ENCODE measurements at places on chromosomes 3 and 15. TPM values are rescaled to one million over a fixed set of nuclear protein-coding genes. Genes with fewer than 3 reads are reported as not detected.

GRCh38 chr15:64157599-64158125, 5.2 kb downstream of the PPIB start:
- H3K27ac ChIP-seq, result no peak overlapping the region
- H3K36me3 ChIP-seq, result peaks cover 59% of the 10 kb centered on the region
- H3K27me3 ChIP-seq, result no peaks in the 10 kb centered on the region
- H3K4me3 ChIP-seq, result no peak overlapping the region
- peaks cover 3% of the 10 kb centered on the region for H3K4me1 ChIP-seq

DNA sequence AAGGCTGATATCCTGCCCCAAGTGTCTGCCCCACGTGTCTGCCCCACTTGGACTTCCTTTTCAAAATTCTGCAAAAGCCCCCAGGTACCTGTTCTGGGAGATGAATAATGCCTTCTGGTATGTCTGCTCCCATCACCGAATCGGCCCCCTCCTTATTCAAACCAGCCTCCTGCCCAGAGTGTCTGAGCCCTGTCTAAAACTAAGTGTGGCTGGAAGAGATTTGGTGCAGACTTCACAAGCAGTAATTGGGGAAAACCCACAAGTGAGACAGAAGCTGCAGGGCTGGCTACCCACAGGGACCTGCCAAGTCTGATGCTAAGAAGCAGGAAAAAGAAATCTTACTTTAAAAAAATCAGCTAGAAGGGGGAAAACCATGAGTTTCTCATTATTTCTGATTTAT, 85.1 kb downstream of the DUT start:
- no peak overlapping the region for H3K4me3 ChIP-seq
- peaks cover 1% of the 10 kb centered on the region for H3K4me1 ChIP-seq
- H3K27me3 ChIP-seq, result no peaks in the 10 kb centered on the region
- no peak for DNase-seq
- H3K27ac ChIP-seq, result no peak overlapping the region
- no peaks in the 10 kb centered on the region for H3K36me3 ChIP-seq

- H3K4me3 ChIP-seq, result no peak overlapping the region
- H3K27me3 ChIP-seq, result no peaks in the 10 kb centered on the region
- H3K4me1 ChIP-seq, result no peaks in the 10 kb centered on the region
Measured at GRCh38 chr3:73848173-73848906, 223.6 kb upstream of the PDZRN3 start.

DNA sequence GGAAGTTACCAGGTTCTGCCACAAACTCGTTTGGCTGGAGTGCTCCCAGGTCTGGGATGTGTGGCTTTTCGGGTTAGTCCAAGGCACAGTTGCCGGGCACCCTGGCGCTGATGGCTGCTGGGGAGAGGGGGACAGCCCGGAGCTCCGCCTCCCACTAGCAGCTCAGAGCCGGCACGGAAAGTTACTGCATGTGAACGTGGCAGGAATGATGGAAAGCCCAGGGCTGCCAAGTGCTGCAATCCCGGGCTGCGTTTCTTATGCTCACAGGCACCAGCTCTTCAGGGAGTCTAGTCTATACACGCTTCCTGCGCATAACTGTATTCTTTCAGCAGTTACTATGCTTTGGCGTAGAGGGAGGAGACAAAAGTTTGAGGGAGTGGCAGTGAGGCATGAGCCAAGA, 141.8 kb upstream of the ICE2 start:
- H3K27me3 ChIP-seq, result no peaks in the 10 kb centered on the region
- no peaks in the 10 kb centered on the region for H3K36me3 ChIP-seq
- H3K4me3 ChIP-seq, result no peak overlapping the region
- peak; percentile 74 for DNase-seq
- peaks cover 7% of the 10 kb centered on the region for H3K4me1 ChIP-seq
- no peak overlapping the region for H3K27ac ChIP-seq

DNA sequence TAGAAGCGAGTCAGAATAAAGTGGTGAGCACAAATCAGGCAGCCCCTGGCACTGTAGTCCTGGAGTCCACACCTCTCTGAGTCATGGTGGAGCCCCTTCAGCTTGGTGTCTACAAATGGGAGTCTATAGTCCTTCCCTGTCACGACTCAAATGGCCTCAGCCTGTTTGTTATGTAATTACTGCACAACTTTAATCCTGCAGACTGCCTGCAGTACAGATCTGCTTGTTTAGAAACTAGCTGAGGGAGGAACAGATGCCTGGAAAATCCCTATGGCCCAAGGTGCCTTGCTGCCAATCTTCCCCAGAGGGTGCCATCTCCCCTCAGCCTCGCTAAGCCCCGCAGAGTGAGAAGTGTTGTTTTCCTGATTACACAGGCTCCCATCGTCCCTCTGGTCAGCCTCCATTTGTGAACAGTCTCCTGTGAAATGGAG, 3.9 kb upstream of the CXCR6 start:
- no peaks in the 10 kb centered on the region for H3K4me1 ChIP-seq
- no peak overlapping the region for H3K27ac ChIP-seq
- H3K4me3 ChIP-seq, result no peak overlapping the region
- DNase-seq, result no peak
- H3K36me3 ChIP-seq, result peaks cover 12% of the 10 kb centered on the region
- H3K27me3 ChIP-seq, result no peaks in the 10 kb centered on the region

DNA sequence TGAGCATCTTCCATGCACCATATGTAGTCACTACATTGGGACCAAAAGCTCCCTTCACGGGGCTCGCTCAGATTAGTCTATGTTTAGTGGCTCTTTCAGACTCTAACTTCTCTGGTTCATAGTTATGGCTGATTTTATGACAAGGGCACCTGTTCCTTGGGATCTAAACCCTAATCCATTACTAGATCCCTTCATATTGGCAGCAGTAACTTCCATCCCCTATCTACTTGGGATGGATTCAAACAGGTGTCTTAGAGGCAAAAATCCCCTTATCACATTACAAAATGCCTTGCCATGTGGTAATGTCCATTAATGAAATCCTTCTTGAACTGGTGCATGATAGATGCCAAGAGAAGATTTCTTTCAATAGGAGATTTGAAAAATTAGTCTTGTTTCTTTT, 96.7 kb upstream of the TP63 start:
- no peaks in the 10 kb centered on the region for H3K36me3 ChIP-seq
- no peak overlapping the region for H3K27ac ChIP-seq
- no peaks in the 10 kb centered on the region for H3K27me3 ChIP-seq
- no peaks in the 10 kb centered on the region for H3K4me1 ChIP-seq
- DNase-seq, result no peak

DNA sequence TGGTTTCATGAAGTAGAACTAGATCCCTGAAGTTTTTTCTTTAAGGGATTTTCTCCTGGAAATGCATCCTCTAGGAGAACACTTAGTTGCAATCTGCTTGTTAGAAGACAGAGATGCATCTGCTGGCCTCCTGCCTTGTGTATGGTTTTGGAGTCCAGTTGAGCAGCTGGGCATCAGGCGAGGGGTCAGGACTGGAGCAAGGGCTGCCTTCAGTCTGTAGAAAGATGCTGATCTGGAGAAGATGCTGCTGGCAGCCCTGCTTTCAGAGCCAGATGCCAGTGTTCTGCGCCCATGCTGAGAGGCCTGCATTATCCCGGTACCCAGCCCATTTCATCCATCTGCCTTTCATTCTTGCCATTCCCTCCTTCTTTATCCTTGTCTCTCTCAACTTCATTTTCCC, 77.4 kb downstream of the CHCHD6 start:
- H3K36me3 ChIP-seq, result no peaks in the 10 kb centered on the region
- H3K4me3 ChIP-seq, result no peak overlapping the region
- H3K27ac ChIP-seq, result no peak overlapping the region
- DNase-seq, result no peak
- peaks cover 10% of the 10 kb centered on the region for H3K4me1 ChIP-seq

DNA sequence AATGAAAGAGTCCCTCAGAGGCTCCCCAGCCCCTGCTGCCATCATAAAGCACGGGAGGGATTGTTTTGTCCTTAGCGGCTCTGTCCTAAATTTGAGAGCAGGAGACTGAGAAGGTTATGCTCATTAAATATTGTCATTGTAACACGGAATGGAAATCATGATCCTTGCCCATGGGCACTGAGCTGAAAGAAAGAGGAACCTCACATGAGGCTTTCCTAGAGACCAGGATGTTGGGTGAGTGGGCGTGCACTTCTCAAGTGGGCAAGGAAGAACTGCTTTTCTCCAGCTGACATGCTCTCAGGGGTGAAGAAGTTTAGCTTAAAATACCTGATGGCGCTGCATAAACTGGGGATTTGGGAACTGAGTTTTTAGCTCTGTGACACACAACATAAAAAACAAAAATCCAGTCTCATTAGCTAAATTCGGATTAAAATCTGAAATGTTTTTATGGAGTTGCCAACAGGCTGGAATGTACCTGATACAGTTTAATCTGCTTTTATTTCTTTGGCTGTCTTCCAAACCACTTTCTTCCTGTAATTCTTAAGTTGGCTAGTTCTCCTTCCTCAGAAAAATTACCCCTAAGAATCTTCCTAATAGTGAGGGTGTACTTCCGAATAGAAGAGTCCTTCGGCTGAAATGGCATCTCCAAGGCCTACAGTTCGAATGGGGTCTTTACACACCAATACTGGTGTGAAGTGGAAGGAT, 31.7 kb downstream of the ADPGK start:
- DNase-seq, result no peak
- H3K27ac ChIP-seq, result no peak overlapping the region
- no peaks in the 10 kb centered on the region for H3K4me1 ChIP-seq
- H3K36me3 ChIP-seq, result peaks cover 28% of the 10 kb centered on the region

- H3K4me3 ChIP-seq, result no peak overlapping the region
- no peaks in the 10 kb centered on the region for H3K36me3 ChIP-seq
- H3K4me1 ChIP-seq, result no peaks in the 10 kb centered on the region
- no peak overlapping the region for H3K27ac ChIP-seq
- no peaks in the 10 kb centered on the region for H3K27me3 ChIP-seq
- DNase-seq, result no peak
Measured at GRCh38 chr15:70210528-70210927, 112.8 kb upstream of the TLE3 start.

DNA sequence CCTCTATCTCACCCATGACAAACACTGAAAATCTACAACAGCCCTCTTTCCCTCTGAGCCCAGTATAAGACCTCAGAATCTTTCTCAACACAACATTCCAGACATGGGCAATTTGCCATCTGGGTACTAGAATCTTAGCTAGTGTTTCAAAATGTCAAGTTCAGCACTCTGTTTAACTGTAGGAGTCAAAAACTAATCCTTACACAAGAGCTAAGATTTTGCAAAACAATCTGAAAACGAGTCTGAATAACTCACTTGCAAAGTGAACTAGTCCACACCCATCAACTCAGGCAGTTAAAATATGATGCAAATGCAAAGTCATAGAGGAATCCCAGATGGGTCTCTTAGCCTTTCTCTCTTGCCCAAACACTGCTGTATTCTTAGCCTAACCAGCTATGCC, 67.8 kb downstream of the GPR176 start:
- no peaks in the 10 kb centered on the region for H3K36me3 ChIP-seq
- no peak overlapping the region for H3K4me3 ChIP-seq
- peaks cover 13% of the 10 kb centered on the region for H3K4me1 ChIP-seq
- H3K27ac ChIP-seq, result no peak overlapping the region

- no peak overlapping the region for H3K4me3 ChIP-seq
- no peaks in the 10 kb centered on the region for H3K27me3 ChIP-seq
- peaks cover 60% of the 10 kb centered on the region for H3K36me3 ChIP-seq
- 0 out of 2 replicates have a peak, but pooled peaks cover 6% of the 10 kb centered on the region for H3K4me1 ChIP-seq
- H3K27ac ChIP-seq, result no peak overlapping the region
- no peak for DNase-seq
Measured at GRCh38 chr15:74592222-74592621, 23.4 kb upstream of the CLK3 start.

GRCh38 chr3:141049681-141050080, 1.5 kb upstream of the SPSB4 start:
- no peak overlapping the region for H3K27ac ChIP-seq
- no peaks in the 10 kb centered on the region for H3K36me3 ChIP-seq
- H3K4me1 ChIP-seq, result no peaks in the 10 kb centered on the region
- DNase-seq, result no peak

DNA sequence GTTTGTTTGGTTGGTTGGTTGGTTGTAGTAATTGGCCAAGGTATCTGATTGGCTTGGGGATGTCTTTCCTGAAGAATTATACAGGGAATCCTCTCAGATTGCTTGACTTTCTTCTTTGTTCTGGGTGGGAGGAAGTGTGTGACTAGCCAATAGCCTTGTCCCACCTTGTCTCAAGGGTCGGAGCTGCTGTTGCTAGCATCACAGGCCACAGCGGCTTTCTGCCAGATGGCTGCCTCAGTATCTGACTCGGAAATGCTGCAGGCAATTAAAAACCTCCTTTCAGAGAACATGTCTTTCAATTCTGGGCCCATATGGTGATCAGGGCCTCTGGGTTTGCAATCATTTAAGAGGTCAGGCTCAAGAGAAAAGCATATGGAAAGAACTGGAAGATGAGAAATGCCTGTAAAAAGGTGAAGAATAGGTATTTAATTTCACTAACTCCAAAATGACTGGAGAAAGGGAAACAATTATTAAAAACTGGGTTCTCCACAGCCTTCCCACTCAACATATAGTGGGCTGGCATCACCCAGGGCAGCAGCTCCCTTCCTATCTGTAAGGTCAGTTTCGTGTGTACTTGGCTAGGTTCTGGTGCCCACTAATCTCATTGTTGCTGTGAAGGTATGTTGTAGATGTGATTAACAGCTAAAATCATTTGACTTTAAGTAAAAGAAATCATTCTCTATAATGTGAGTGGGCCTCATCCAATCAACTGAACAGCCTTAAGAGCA, 32.4 kb downstream of the TGFBR2 start:
- H3K4me1 ChIP-seq, result peaks cover 3% of the 10 kb centered on the region
- H3K36me3 ChIP-seq, result no peaks in the 10 kb centered on the region

DNA sequence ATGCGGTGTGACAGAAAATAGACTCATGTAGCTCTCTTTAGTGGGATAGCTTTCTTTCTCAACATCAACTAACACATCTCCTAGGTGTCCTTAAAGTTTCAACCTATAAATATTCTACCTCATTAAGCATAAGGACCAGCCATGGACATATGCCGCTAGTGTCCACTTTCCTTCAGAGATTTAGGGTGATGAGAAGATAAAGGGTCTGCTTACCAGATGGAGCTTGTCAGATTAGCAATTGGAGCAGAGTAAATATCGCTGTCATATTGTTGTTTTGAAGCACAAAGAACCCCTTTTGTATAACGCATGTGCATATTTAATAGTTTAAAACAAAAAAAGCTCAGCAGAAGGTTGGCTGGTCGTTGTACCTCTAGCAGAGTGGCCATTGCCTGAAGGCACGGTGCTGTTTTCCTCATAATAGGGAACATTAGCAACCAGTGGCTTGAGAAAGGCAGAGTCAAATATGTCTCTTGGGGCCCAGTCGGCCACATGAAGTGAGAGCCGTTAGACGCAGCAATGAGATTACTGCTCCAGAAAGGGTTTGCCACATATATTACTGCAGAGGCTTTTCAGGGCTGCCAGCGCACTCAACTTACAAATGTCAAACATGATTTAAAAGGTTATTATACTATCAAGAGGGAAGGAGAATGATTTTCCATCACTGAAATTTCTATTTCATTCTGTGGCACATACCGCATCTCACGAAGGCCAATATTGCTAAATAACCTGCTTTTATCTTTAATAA, 264.2 kb downstream of the ROBO2 start:
- H3K27me3 ChIP-seq, result no peaks in the 10 kb centered on the region
- H3K4me1 ChIP-seq, result no peaks in the 10 kb centered on the region
- H3K4me3 ChIP-seq, result no peak overlapping the region
- H3K36me3 ChIP-seq, result no peaks in the 10 kb centered on the region
- no peak for DNase-seq
- no peak overlapping the region for H3K27ac ChIP-seq

GOLGA8G gene
- not detected for total RNA-seq

ADPRH gene
- 4.1 TPM for total RNA-seq

KCNAB1 gene
- total RNA-seq, result 2.4 TPM

GOLGA6L9 gene
- 5.4 TPM for total RNA-seq
